ENCODE measurements at places on chromosomes 12 and 14. TPM values are rescaled to one million over a fixed set of nuclear protein-coding genes. Genes with fewer than 3 reads are reported as not detected.

DNA sequence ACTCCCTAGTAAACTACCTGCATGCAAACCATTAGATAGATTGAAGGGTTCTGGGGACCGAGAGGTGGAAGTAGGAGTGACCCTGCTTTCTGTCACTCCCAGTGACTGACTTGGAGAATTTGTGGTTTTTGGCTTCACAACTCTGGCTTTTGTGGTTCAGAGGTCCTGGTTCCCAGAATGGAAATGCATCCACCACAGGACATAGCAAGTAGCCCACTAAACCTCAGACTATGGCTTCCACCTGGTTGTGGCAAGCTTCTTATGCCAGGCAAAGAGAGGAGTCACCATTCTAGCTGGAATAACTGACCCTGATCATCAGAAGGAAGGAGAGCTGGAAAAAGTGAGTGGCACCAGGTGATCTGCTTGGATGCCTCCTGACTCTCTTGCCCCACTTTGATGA lies 162.4 kb upstream of the TMEM260 start:
- no peak for DNase-seq

DNA sequence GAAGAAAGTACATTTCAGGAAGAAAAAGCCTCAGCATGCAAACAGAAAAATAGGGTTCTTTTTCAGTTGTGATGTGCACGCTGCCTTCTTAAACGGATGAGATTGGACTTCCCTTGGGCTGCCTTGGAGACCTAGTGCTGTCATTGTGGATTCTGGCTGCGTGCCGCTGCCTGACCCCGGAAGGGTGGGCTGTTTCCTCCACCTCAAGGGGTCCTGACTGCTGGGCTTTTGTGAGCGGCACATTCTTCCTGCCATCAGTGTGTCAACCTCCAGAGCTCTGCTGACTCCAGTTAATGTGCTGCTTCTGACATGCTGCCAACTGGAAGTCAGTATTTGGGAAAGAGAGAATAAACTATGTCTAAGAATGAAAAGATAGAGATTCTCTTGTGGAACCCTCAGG lies 25.1 kb downstream of the CCNK start:
- DNase-seq, result no peak

DNA sequence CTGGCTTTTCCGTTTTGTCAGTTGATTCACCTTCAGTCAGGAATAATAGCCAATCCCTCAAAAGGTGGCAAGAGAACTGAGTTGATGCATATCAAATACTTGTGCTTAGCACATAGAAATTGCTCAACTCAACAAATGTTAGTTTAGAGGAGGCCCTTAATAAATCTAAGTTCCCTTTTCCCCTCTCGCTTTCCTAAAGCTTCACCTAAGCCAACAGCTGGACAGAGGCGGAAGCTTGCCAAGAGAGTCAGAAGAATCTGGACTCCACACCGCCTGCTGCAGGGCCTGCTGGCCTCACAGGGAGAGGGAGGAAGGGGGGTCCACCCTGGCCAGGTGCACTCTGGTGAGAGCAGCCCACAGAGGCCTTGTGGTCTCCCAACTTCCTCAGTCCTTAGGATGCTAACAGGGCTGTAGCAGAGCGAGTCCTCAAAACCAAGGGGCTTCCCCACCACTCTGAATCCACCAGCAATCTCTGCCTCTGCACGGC lies 213.1 kb downstream of the CHST11 start:
- DNase-seq, result peak; percentile 79

DNA sequence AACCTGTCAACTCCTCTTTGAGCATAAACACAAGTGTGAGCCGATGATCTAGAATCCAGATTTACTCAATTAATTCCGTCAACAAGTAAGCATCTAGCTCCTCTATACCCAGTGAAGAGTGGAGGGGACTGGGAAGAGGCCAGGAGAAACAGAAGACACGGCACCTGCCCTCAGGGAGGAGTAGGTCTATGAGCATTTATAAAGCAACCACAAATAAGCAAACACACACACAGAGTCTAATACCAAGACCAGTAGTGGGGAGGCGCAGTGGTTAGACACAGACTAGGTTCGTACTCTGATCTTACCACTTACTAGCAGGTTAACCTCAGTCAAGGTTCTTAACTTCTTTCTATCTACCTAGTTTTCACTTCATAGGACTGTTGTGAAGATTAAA lies 5.9 kb upstream of the FOXN3 start:
- DNase-seq, result no peak

The EFS gene
- not detected for polyA plus RNA-seq

The ZNF10 gene
- 0.71 TPM for polyA plus RNA-seq
